ENCODE measurements at places on chromosomes 4 and X.
A peak's percentile ranks its signal among the peaks of the same experiment; 100 is the strongest.

- DNase-seq = no peak
Observed at GRCh38 chr4:127491571-127491970, 141.2 kb upstream of the INTU start.

DNA sequence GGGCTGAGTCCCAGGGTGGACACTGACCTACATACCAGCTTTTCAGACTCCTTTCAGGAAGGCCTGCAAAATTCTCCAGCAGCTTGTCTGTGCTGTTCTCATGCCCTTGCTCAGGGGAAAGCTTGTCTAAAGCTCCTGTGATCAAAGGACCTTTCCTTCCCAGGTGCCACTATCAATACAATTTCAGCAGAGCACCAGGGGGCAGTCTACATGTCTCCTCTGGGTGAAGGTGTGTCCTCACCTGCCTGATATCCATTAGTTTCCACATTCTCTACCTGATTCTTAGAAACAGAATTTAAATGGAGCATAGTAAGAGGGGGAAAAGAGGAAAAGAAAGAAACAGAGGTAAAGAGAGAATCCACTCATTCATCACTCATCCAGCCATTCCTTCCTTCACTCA, 114.2 kb downstream of the PPARGC1A start:
- no peak for DNase-seq

DNA sequence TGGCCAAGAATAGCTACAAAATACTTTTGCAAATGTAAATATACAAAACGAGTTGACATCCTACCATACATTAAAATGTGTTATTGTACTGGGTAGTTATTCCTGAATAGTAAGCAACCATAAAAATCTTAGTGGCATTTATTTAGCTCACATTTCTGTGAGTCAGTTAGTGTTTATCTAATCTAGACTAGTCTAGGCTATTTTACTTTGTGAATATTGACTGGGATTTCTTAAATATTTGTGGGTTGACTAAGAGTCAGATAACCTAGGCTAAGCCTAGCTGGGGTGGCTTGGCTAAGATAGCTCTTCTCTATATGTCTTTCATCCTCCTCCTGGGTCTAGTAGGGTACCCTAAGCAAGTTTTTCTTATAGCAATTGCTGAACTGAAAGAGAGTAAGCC, 543.8 kb upstream of the DIAPH2 start:
- no peak for DNase-seq

DNA sequence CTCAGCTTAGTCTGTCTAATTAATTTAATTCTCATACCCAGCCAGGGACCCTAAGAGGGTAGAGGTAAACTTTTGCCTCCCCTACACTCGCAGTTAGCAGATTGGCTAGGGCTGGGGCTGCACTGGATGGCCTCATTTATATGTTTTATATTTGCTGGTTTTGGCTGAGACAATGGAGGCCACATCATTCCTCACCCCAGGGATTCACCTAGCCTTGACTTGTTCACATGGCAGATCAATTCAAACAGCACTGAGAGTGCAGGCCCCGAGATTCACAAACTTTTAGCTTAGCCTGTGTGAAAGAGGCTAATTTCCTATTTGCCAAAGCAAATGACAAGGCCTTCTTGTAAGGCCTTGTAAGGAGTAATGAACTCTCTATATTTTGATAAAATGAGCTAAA, 844.4 kb downstream of the ARAP2 start:
- no peak for DNase-seq

DNA sequence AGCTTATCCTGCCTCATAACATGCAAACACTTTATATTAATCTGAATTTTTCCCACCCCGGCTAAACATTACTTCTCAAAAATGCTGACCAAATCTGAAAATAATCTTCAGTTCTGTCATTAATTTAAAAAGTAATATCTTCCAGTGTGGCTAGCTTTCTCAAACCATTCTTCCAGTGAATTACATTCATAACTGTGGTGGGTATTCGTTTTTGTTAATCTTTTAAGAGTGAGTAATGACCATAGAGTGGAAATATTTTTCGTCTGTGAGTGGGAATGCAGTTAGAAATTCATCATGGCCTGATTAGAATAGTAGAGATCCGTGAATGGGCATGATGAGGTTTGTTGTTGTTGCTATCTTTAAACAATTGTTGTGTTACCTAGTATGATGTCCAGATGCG, 138.6 kb upstream of the SFRP2 start:
- DNase-seq = no peak

DNA sequence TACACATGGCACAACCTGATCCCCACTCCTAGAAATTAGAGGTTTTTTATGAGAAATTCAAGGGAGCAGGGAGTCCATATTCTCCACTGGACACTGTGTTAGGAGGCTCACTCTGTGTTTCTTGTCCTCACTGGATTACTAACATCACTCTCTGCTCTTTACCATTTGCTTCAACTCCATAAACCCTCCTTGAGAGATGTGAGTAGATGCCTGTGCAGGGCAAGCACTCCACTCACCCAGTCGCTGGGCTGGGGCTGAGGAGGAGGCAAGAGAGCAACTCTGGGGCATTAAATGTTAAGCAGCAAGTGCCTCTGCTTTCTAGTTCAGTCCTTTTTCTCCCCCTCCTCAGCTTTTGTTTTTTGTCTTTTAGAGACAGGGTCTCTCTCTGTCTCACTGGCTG, 115.1 kb downstream of the LARP7 start:
- no peak for DNase-seq

DNA sequence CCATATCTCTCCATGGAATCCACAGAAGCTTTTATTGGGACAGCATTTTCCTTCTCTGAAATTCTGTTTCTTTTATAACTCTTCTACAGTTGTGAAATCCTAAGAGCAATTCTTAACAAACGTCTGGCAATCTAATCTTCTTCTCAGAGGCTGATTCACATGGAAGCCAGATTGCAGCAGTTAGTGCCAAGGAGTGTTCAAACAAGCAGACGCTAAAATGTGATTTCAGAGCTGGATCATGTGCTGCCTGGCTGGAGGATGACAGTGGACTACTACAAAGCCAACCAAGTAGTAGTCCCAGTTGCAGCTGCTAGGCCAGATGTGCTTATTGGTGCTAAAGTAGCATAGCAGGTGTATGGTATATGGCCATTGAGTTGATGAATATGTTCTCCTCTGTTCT, 27.7 kb upstream of the GLRB start:
- no peak for DNase-seq

DNA sequence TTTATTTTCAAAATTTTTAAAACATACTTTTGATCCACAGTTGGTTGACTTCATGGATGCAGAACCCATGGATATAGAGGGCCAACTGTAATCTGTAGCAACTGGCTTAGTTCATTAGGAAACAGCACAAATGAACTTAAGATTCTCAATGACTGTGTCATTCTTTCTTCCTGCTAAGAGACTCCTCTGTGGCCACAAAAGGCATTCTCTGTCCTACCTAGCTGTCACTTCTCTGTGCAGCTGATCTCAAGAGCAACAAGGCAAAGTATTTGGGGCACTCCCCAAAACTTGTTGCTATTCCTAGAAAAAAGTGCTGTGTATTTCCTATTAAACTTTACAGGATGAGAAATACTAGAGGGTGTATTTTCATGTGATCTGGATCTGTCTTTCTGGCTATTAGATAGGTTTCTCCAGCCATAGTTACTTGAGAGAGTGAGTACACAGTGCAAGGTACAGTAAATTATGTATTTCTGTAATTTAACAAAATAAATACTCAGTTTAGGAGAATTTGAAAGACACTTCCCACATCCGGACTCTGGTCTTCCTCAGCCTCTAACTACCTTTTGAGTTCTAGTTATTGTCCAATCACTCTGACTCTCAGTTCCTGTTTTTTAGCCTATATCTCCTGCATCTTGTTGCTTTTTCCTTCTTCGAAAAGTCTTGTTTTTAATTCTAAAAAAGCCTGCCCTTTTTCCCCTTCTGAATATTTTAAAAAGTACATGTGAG, 21.8 kb downstream of the TLR2 start:
- no peak for DNase-seq

DNA sequence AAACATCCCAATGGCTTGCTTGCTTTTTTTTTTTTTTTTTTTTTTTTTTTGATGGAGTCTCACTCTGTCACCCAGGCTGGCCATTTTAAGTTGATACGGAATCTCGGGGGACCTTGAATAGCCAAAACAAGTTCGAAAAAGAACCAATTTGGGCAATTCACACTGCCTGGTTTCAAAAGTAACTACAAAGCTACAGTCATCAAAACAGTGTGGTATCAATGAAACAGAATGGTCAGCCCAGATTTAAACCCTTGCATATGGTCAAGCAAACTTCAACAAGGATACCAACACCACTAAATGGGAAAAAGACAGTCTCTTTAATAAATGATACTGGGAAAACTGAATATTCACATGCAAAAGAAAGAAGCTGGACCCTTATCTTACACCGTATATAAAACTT, 41.8 kb downstream of the BRCC3 start:
- no peak for DNase-seq

- no peak for DNase-seq
Observed at GRCh38 chr4:51855751-51856150, 12.8 kb downstream of the DCUN1D4 start.

- no peak for DNase-seq
Observed at GRCh38 chr4:147916351-147916750, 184.5 kb downstream of the ARHGAP10 start.

GRCh38 chr4:170170861-170171260, 81.1 kb upstream of the AADAT start:
- DNase-seq = no peak

DNA sequence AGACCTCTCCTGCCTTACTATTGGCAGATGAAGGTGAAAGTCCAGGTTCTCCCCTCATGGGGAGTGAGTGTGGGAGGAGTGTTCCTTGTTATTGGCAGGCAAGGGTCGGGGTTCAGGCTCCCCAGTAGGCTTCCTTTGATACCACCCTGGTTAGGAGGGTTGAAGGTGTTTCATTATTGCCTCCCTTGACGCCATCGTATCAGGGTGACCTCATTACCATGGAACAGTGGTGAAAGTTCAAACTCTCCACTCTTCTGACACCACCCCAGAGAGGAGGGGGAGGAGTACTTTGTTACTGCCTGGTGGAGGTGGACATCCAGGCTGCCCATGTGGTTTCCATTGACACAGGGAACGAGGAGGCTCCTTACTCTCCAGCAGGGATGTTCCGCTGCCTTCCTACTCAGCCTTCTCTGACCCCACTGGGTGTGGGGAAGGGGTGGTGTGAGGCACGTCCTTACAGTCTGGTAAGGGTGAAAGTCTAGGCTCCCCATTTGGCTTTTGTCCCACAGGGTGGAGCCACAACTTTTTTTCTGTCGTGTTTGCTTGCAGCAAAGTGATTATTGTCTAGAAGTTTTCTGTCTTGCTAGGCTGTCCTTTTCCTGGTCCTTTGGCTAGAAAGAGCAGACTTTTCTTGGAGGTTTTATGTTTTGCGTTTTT, 37.2 kb upstream of the USP9X start:
- DNase-seq = no peak

DNA sequence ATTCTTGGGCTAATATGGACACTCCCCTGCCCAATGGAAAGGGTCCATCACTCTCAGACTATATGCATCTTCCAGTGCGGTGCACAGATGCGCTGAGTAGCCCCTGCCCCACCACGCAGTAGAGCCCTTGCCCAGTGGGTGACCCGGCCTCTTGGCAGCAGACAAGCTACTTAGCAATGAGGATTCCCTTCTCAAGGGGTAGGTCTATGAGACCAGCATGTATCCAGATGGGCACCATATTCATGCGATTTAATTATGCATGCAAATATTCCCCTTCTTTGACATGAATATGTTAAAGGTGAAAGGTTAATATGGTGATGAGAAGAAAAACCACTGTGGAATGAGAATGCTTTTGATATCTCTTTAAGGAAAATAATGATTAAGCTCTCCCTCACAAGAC, 77.7 kb downstream of the ZNF827 start:
- no peak for DNase-seq

- no peak for DNase-seq
Observed at GRCh38 chrX:44428989-44429627, 85.6 kb upstream of the EFHC2 start.

- DNase-seq = no peak
Observed at GRCh38 chr4:168805341-168805740, 204.7 kb downstream of the CBR4 start.

- no peak for DNase-seq
Observed at GRCh38 chr4:11343536-11343935, 85.2 kb downstream of the HS3ST1 start.

DNA sequence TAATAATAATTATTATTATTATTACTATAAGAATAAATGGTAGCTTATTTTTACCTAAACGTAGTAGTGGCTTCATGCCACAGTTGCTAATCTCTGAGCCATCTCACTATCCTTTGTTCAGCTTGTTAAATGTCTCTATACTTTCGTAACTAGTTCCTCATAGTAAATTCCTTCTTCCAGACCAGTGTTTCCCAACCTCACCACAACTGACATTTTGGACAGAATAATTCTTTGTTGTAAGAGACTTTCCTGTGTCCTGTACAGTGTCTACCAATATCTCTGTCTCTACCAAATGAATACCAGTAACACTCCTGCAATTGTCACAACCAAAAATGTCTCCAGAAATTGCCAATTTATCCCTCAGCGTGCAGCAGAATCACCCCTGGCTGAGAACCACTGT, 1040.9 kb downstream of the DMD start:
- no peak for DNase-seq

DNA sequence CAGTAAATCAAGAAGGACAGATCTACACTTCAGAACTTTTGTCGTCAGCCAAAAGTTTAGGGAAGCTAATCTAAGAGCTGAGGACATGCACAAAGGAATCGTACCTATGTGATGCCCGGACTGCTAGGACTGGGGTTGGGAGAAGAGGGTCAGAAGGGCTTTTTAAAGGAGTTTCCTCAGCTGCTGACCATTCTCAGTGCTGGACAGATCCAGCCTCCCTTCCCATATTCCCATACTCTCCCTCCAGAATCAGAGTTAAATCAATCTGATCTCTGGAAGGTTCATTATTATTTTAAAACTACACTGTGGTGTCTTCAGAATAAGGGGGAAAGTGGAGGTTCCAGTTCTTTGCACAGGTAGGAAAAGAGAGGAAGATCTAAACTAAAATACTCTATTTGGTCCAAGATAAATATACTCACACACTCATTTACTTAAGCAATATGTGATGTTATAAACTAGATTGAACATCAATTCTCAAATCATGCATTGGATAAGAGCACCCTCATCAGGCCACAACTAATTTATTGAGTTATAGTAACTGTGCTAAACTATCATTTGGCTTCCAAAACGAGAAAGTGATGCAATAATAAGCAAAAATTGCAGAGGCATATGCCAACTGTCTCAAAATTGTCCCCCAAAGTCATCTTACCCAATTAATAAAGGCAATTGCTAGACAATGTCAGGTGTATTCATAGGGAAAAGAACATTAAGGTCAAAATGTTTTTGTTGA, 124.7 kb downstream of the HNRNPD start:
- DNase-seq = peak; percentile 42
